Activated CD4-positive, alpha-beta T cell treated with anti-CD3 and anti-CD28 coated beads, Interleukin-2, amount 10 ng/mL, durations not matched to agents 24 days and 14 days (primary cell): ENCODE measurements at places on chromosomes 2 and 18.

GRCh38 chr2:8049851-8050571, 631.8 kb upstream of the ID2 start:
- peaks cover 5% of the 10 kb centered on the region for H3K36me3 ChIP-seq
- DNase-seq: peak; percentile 81
- H3K4me3 ChIP-seq: peak overlapping the region; percentile 7
- H3K27me3 ChIP-seq: no peaks in the 10 kb centered on the region

- H3K27me3 ChIP-seq: no peaks in the 10 kb centered on the region
- H3K36me3 ChIP-seq: peaks cover 25% of the 10 kb centered on the region
- H3K4me3 ChIP-seq: peak overlapping the region; percentile 88
Measured at GRCh38 chr2:70094978-70095719, 7.9 kb downstream of the PCBP1 start.

DNA sequence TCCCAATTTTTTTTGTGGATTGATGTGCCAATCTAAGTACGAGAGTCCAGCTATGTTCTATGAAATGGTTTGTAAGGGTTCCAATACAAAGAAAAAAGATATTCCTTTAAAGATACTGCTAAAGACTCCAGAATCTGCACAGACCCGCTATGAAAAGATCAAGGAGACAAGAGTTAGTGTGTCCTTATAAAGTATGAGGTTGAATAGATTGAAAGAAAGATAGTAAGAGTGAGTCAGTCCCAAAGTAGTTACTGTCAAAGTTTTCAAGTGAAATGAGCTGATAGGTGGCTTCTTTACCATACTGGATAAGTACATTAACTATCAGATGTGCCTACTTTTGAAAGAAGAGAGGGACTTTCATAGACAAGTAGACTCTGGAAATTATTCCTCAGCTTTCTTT, 17.9 kb upstream of the EHBP1 start:
- DNase-seq: no peak
- H3K27me3 ChIP-seq: peaks cover 25% of the 10 kb centered on the region
- H3K4me1 ChIP-seq: no peaks in the 10 kb centered on the region

- H3K27me3 ChIP-seq: peaks cover 59% of the 10 kb centered on the region
- peaks cover 2% of the 10 kb centered on the region for H3K36me3 ChIP-seq
- peak overlapping the region; percentile 45 for H3K4me3 ChIP-seq
- no peak overlapping the region for H3K27ac ChIP-seq
- H3K4me1 ChIP-seq: peaks cover 3% of the 10 kb centered on the region
- DNase-seq: peak; percentile 82
Measured at GRCh38 chr2:232420463-232421188, 14.0 kb downstream of the ALPG start.

- peaks cover 2% of the 10 kb centered on the region for H3K27me3 ChIP-seq
- no peaks in the 10 kb centered on the region for H3K4me1 ChIP-seq
- no peak for DNase-seq
- no peak overlapping the region for H3K27ac ChIP-seq
Measured at GRCh38 chr2:29663268-29663667, 258.1 kb downstream of the ALK start.

- no peaks in the 10 kb centered on the region for H3K36me3 ChIP-seq
- no peaks in the 10 kb centered on the region for H3K4me1 ChIP-seq
- H3K4me3 ChIP-seq: no peak overlapping the region
- peaks cover 24% of the 10 kb centered on the region for H3K27me3 ChIP-seq
- no peak for DNase-seq
Measured at GRCh38 chr2:29423061-29423666, 307.9 kb downstream of the CLIP4 start.

DNA sequence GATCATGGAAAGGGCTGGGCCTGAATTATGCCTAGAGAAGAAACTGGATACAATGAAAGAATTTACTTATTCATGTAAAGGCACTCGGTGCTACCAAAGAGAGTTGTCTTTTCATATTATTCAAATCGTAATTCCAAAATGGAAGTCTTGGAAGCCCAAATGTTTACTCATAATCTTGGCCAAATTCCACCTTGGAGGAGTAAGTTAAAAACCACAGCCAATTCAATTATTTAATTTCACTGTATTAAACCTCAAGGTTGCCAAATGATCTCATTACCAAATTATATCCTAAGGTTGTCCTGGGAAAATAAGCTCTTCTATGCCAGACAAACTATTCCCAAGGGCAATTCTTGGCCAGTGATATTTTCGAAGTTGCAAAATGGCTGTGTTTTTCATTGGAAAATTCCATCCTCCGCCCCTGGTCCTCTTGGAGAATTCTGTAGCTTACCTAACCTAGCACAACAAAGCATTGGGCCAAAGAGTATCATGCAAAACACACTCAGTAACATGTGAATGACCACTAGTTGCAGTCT, 11.1 kb upstream of the VPS4B start:
- no peak overlapping the region for H3K27ac ChIP-seq
- H3K27me3 ChIP-seq: peaks cover 53% of the 10 kb centered on the region
- H3K36me3 ChIP-seq: no peaks in the 10 kb centered on the region
- no peaks in the 10 kb centered on the region for H3K4me1 ChIP-seq
- no peak overlapping the region for H3K4me3 ChIP-seq
- DNase-seq: no peak

GRCh38 chr2:99507937-99508818, 18.4 kb upstream of the REV1 start:
- peaks cover 1% of the 10 kb centered on the region for H3K27me3 ChIP-seq
- DNase-seq: no peak
- H3K4me1 ChIP-seq: peaks cover 6% of the 10 kb centered on the region
- H3K4me3 ChIP-seq: no peak overlapping the region

- DNase-seq: no peak
- no peaks in the 10 kb centered on the region for H3K36me3 ChIP-seq
Measured at GRCh38 chr2:235311044-235311443, 182.8 kb upstream of the AGAP1 start.

GRCh38 chr18:22847867-22848451, 85.2 kb upstream of the RBBP8 start:
- H3K27me3 ChIP-seq: peaks cover 33% of the 10 kb centered on the region
- H3K27ac ChIP-seq: no peak overlapping the region

- H3K4me1 ChIP-seq: no peaks in the 10 kb centered on the region
- H3K27me3 ChIP-seq: peaks cover 10% of the 10 kb centered on the region
- no peaks in the 10 kb centered on the region for H3K36me3 ChIP-seq
- H3K4me3 ChIP-seq: no peak overlapping the region
Measured at GRCh38 chr2:11019614-11020013, 107.9 kb downstream of the KCNF1 start.

GRCh38 chr18:31819106-31819924, 58.6 kb upstream of the SLC25A52 start:
- H3K27ac ChIP-seq: no peak overlapping the region
- H3K4me1 ChIP-seq: no peaks in the 10 kb centered on the region
- DNase-seq: peak; percentile 64
- H3K27me3 ChIP-seq: peaks cover 9% of the 10 kb centered on the region
- no peaks in the 10 kb centered on the region for H3K36me3 ChIP-seq
- H3K4me3 ChIP-seq: no peak overlapping the region

- no peaks in the 10 kb centered on the region for H3K4me1 ChIP-seq
- H3K36me3 ChIP-seq: no peaks in the 10 kb centered on the region
- DNase-seq: no peak
- no peaks in the 10 kb centered on the region for H3K27me3 ChIP-seq
Measured at GRCh38 chr18:61308795-61309393, 24.3 kb upstream of the CDH20 start.

DNA sequence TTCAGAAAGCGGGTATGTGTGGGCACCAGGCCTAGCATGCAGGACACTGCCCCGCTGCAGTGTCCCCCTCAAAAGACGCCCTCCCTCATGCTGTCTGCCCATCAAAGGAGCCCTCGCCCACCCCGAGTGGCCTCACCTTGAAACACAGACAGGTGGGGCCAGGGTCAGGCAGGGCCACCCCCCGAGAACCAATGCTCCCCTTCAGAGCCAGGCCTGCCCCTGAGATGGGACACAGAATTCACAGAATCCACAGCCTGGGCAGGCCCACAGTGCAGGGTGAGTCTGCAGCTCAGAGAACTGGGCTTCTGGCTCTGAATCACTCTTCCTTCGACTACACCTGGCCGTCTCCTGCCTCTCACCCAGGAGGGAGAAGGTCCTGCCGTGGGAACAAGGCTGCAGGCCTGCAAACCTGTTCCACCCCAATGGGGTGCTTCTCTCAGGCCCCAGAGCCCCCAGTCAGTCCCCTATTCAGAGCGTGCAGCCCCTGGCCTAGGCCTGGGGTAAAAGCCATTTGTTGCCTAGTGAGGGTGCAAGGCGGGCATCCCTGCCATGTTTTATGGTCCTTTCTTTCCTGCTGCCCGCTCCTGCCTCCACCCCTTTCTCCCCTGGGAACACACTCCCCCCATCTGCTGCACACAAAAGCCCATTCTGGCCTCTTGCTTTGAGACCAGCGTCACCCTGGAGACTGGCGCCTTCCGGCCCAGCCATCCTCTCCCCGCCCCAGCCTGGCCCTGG, 11.3 kb upstream of the ARHGEF4 start:
- peaks cover 18% of the 10 kb centered on the region for H3K27me3 ChIP-seq
- peaks cover 20% of the 10 kb centered on the region for H3K4me1 ChIP-seq
- no peak overlapping the region for H3K4me3 ChIP-seq
- no peaks in the 10 kb centered on the region for H3K36me3 ChIP-seq
- no peak for DNase-seq
- peak overlapping the region; percentile 69 for H3K27ac ChIP-seq

DNA sequence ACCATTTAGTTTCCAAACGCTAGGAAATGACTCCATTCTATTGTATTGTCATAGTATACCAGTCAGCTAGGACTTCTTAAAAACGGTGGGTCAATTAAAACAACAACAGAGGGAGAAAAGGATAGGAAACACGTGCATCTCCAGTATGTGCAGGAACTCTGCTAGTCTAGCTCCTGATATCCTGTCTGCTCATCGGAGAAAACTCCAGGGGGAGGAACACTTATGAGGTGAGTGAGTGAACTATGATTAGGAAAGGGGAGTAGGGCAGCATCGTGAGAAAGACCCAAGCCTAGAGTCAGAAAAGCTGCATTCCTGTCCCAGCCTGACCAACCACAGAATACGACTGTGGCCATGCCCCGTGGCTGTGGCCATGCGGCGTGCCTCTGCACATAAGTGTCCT, 34.2 kb downstream of the DTNB start:
- no peak overlapping the region for H3K4me3 ChIP-seq
- H3K27ac ChIP-seq: no peak overlapping the region
- H3K27me3 ChIP-seq: no peaks in the 10 kb centered on the region
- no peak for DNase-seq
- no peaks in the 10 kb centered on the region for H3K4me1 ChIP-seq

GRCh38 chr2:74739733-74740241, 85.7 kb downstream of the SEMA4F start:
- DNase-seq: peak; percentile 28
- H3K4me1 ChIP-seq: peaks cover 6% of the 10 kb centered on the region
- H3K36me3 ChIP-seq: no peaks in the 10 kb centered on the region
- H3K27me3 ChIP-seq: peaks cover 5% of the 10 kb centered on the region
- H3K4me3 ChIP-seq: no peak overlapping the region
- H3K27ac ChIP-seq: no peak overlapping the region

GRCh38 chr2:128038411-128038810, 10.6 kb upstream of the SAP130 start:
- H3K4me1 ChIP-seq: no peaks in the 10 kb centered on the region
- peaks cover 7% of the 10 kb centered on the region for H3K27me3 ChIP-seq
- H3K27ac ChIP-seq: peak overlapping the region; percentile 26
- no peak for DNase-seq

GRCh38 chr2:207201416-207201815, 35.7 kb upstream of the KLF7 start:
- no peak overlapping the region for H3K4me3 ChIP-seq
- H3K4me1 ChIP-seq: no peaks in the 10 kb centered on the region
- H3K27me3 ChIP-seq: peaks cover 7% of the 10 kb centered on the region
- no peaks in the 10 kb centered on the region for H3K36me3 ChIP-seq
- no peak for DNase-seq
- H3K27ac ChIP-seq: no peak overlapping the region

DNA sequence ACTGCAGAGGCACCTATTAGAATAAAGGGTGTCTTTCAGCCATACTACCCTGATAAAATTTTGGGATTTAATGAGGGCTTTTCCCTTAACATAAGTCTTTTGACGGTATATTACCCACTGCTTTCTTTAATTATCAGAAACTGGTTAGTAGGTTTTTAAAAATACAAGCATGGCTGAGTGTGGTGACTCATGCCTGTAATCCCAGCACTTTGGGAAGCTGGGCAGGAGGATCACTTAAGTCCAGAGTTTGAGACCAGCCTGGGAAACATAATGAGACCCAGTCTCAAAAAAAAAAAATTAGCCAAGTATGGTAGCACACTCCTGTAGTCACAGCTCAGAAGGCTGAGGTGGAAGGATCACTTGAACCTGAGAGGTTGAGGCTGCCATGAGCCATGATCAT, 16.1 kb downstream of the CPSF3 start:
- no peaks in the 10 kb centered on the region for H3K4me1 ChIP-seq
- H3K36me3 ChIP-seq: peaks cover 56% of the 10 kb centered on the region
- H3K4me3 ChIP-seq: no peak overlapping the region

DNA sequence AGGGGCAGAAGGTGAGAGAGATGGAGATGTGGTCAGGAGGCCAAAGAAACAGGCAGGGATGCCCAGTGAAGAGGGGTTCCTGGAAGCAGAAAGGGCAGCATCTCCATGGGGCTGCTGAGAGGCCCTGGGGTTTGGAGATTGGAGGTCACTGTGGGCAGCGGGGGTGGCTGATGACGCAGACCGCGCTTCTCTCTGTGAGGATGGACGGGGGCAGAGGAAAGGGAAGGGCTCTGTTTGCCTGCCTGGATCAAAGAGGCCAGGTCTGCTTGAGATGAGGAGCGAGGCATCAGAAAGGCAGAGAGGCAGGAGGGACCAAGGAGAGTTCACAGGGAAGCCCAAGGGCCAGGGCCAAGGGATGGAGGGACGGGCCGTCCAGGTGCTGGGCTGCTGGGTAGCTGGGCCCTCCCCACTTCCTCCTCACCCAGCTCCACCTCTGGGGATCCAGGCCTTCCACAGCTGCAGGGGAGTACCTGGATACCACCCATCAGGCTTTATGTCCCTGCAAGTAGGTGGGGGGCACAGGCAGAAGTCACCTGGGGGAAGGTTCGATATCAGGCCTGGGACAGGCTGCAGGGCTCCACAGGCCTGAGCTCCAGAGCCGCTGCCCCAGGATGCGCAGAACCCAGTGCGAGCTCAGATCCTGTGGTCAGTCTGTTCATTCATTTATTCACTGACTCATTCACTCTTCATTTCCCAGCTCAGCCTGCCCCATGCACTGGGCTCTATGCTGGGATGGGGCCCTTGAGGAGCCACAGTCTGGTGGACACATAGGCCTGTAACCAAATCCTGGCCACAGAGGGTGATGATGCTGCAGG, 30.6 kb downstream of the ADRA2B start:
- peaks cover 10% of the 10 kb centered on the region for H3K27me3 ChIP-seq
- no peak overlapping the region for H3K27ac ChIP-seq
- H3K4me1 ChIP-seq: peaks cover 3% of the 10 kb centered on the region
- H3K36me3 ChIP-seq: no peaks in the 10 kb centered on the region
- no peak overlapping the region for H3K4me3 ChIP-seq
- no peak for DNase-seq

DNA sequence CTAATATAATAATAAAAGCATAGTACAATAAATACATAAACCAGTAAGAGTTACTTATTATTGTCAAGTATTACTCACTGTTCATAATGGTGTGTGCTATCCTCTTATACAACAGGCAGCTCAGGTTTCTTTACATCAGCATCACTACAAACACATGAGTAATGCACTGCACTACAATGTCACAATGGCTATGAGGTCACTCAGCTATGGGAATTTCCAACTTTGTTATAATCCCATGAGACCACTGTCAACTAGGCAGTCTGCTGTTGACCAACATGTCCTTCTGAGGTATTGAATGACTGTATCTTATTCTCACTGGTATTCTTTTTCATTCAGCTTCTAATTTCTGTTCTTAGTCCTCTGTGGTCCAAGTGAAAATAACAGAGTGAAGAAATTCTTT, 250.4 kb upstream of the DSEL start:
- no peaks in the 10 kb centered on the region for H3K27me3 ChIP-seq
- no peak overlapping the region for H3K4me3 ChIP-seq
- H3K36me3 ChIP-seq: no peaks in the 10 kb centered on the region
- H3K4me1 ChIP-seq: no peaks in the 10 kb centered on the region
